ENCODE measurements at places on chromosomes 2 and 18.

DNA sequence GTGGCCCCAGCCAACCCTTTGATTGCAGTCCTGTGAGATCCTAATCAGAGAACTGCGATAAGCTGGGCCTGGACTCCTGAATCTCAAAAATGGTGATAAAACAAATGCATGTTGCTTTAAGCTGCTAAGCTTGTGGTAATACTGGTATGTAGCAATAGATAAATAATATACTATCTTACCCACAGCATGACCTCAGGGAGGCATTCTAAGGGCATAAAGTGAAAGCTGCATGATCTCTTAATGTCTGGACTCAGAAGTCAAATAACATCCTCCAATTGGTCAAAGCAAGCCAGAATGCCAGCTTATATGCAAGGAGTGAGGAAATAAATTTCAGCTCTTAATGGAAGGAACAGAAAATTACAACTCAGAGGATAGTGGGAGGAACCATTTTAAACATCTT lies 246.1 kb downstream of the FSIP2 start:
- DNase-seq = no peak

GRCh38 chr2:85342156-85342555 lies 12.2 kb downstream of the RETSAT start:
- DNase-seq = no peak

DNA sequence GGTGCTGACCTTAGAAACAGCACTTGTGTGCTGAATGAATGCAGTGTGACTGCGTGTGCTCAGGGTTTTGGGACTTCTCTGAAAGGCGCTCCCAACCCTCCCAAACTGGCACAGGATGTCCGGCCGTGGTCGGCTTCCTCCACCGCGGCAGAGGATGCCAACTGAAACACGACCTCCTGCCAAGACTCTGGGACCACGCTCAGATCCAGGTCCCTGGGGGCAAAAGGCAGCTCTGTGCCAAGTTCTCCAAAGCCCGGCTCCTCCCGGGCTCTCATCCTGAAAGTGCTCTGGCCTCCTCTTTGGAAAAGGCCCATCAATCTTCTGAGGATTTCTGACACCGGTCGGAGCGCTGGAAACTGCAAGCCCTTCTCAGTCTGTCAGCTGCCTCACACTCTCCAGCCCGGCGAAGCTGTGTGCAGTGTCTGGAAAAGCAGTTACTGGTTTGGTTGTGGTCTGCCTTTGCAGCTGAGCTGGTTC lies 32.3 kb upstream of the ZBTB7C start:
- no peak for DNase-seq

- no peak for DNase-seq
Measured at GRCh38 chr2:151071382-151071781, 190.3 kb downstream of the RBM43 start.

DNA sequence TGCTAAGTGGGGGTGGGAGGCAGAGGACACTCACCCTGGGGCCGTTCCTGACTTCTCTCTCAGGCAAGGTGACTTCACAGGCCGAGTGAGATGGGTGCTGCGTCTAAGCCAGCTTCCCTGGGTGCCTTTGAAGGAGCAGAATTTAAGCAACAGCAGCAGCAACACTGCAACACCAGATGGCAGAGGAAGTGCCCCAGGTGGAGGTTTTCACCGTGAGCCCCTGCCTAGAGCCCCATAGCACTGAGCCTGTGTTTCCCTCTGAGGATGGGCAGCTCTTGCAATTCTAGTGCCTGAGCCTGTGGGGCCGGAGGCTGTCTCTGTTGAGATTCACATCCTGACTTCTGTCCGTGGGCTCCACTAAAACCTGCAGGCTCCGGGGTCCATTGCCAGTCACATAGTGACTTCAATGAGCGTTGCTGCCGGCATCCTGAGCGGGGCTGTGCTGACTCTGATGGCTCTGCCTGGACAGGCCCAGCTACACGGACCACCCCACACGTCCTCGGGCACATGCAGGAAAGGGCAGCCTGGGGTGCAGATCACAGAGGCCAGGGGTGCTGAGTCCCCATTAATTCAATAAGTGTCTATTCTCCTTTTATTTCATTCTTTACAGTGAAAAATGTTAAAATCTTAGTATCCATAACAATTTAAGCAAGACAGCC lies 218.8 kb downstream of the SNTG2 start:
- DNase-seq = no peak

DNA sequence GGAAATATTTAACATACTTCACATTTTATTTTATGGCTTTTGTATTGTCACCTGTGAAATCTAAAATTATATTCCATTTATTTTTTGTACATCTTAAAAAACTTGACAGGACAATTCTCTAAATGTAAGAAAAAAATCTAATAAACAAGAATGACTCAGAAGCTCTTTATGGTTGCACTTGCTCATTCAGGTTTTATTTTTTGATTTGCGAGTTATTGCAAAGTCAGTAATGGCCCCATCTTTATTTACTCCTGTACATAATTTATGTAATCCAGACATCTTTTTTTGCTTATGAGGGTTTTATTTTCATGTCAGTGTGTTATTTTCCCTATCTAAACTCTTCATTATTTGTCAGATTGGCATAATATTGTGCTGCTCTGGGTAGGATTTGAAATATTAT lies 145.1 kb downstream of the MBD5 start:
- no peak for DNase-seq

All from SHP77 treated with DMSO at 0.1 percent for 48 hours (cell line).